Activated CD4-positive, alpha-beta memory T cell treated with anti-CD3 and anti-CD28 coated beads for 36 hours (primary cell): ENCODE measurements at places on chromosomes 2 and 18. TPM values are rescaled to one million over a fixed set of nuclear protein-coding genes. Genes with fewer than 3 reads are reported as not detected.

The OSR1 gene
- not detected for total RNA-seq

The ANO7 gene
- 2.1 TPM for total RNA-seq

The STON1 gene
- total RNA-seq = 1.2 TPM

The IGFBP5 gene
- total RNA-seq = not detected

GRCh38 chr2:238936162-238937052 lies 88.5 kb downstream of the TWIST2 start:
- no peak for DNase-seq

GRCh38 chr2:55014962-55015939 lies 35.0 kb downstream of the RTN4 start:
- peak; percentile 44 for DNase-seq

DNA sequence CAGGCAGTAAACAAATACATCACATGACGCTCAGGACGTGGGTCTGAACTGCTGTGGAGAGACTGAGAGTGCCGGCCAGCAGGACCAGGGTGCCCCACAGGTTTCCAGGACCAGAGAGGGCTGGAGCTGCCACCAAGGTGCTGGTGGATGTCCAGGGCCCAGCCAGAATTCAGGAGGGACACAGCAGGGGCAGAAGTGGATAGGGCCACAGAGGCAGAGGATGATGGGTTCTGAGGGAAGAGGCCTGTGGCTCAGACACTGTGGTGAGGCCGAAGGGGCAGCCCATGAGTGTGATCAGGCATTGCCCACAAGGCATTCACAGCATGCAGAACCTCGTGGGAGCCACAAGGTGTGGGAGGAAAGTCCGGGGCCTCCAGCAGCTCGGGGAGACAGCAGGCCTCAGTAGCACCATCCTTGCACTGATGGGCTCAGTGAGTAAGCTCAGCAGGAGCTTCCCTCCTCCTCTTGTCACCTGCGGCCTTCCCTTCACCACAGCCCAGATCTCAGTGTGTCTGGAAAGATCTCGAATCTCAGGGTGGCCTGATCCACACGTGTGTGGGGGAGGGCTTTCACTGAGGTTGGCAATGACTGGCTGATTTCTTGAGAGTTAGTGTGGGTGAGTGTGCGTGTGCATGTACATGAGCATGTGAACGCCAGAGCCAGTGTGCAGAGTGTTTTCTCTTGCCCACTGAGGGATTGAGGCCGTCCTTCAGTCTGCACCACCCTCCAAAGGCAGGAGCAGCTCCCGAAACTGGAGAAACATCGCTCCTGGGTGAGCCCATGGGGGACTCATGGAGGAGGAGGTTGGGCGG lies 181.8 kb upstream of the RAB6C start:
- DNase-seq = no peak

- no peak for DNase-seq
These were observed 78.2 kb upstream of the ITGB6 start for GRCh38 chr2:160278101-160278878.

GRCh38 chr2:20156836-20157192 lies 68.1 kb downstream of the SDC1 start:
- DNase-seq = no peak

- DNase-seq = no peak
These were observed 108.9 kb upstream of the KLF7 start for GRCh38 chr2:207274530-207275189.
